Astrocyte (in vitro differentiated cells and primary cell): ENCODE measurements at places on chromosomes 4 and X.

DNA sequence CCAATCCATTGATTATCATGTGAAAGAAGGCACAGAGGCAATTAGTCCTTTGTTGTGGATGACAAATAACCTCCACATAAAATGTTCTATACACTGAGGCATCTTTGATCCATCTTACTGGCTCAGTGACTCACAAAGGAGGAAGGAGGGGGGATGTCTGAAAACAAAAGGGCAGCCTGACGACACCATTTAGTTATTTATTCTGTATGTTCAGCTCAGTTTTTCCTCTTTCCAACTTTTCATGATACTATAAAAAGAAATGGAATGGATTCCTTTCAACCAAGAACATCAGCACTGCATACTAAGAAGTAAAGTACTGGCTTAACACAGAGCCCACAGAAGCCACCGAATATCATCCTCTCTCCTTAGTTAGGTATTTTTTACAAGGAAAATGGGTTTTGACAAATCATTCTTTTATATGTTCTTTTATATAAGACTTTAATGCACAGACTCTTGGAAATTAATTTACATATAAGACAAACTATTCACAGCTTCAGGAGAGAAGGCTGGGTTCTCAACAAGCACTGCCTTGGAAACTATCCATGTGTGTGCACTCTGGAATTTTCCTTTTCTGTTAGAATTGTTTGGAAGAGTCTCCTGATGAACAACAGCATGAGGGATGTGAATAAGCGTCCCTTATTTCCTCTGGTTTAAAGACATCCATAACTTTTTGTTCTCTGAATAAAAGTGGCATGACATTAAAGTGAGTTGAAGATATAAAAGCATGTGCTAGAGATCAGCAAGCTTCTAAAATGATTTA lies 135.6 kb downstream of the TSPAN5 start:
- peak; percentile 97 for DNase-seq

DNA sequence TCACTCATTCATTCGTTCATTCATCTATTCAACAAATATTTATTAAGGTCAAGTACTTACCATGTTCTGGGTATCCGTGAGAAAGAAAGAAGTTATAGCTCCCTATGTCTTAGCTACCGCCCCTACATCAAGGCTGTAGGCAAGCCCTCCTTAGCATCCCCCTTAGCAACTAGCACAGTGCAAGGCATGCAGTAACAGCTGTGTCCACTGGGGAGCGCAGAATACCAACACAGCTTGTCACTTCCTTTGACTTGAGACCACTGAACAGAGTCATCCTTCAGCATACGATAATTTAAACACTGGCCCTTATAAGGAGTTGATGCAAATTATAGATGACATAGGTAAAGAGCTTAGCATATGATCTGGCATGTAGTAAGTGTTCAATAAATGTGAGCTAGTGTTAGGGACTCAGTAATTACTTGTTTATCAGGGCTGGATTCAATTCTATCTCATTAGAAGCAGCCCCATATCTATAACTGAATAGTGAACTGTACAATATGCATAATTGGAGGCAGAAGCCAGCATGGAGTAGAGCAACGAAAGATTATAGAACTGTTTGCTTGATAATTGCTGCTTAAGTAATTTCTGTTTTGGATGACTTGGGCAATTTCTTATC lies 8.7 kb downstream of the KIAA1210 start:
- peak; percentile 17 for DNase-seq

DNA sequence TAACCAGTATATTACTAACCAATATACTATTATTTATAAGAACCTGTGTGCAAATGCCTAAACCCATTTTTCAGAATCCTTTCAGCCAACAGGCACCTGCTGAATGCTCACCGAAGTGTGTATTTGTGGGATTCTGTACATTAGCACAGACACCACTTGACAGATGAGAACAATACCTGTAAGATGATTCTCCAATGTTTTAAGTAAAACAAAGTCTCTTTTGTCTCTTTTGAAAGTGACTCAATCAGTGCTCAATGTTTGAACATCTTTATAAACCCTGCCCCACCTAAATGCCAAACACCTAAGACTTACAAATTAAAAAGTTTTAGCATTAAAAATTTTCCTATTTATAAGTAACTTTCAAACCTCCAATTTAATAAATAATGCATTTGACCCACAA lies 763 bp downstream of the ASB9 start:
- DNase-seq = no peak

- no peak for DNase-seq
Measured at GRCh38 chr4:145698507-145698906, 18.6 kb downstream of the C4orf51 start.

DNA sequence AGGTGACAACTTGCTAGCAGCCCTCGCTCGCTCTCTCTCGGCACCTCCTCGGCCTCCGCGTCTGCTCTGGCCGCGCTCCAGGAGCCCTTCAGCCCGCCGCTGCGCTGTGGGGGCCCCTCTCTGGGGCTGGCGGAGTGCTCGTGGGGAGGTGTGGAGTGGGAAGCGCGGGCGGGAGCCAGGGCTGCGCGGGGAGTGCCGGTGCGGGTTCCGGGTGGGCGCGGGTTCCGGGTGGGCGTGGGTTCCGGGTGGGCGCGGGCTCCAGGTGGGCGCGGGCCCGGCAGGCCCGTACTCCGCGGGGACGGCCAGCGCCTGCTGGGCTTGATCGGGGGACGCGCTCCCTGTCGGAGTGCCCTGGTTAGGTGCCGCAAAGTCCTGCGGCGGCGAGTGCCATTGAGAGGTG lies 384.3 kb downstream of the GPM6A start:
- no peak for DNase-seq

- DNase-seq = peak; percentile 53
Measured at GRCh38 chr4:55255179-55255578, 90.9 kb upstream of the SRD5A3 start.

DNA sequence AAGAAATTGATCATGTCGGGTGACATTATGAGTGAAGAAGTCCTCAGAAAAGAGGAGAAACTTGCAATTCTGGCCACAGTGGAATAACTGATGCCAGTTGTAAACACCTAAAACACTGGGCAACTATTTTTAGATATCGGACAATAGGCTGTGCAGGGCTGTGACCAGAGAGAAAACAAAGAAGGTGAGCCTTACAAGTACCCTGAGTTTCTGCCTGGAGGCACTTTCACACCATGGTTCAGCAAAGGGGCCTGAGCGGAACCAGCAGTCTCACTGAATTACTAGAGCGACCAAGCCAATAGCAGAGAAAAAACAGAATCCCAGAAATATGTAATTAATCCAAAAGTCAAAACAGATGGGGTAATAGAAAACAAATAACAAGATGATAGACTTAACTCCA lies 11.2 kb downstream of the IRAK1 start:
- no peak for DNase-seq

GRCh38 chrX:39201305-39201990 lies 400.2 kb downstream of the MID1IP1 start:
- DNase-seq = peak; percentile 87

DNA sequence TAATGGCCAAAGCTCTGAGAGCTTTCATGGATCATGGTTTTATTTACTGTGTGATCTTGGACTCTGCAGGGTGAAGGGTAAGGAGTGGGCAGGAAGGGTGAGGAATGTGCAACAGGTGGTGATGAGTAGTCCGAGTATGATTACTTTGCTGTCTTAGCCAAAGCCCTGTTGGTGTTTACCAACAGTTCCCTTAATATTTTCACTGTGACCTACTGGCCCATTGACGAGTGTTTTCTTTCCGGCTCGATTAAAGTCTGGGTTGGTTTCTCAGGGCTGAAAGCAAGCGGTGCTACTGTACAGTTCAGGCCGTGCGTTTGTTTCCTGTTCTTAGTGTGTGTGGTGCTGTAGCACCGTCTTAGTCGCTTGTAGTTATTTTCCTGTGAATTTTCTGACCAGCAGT lies 2.6 kb downstream of the ARHGAP24 start:
- no peak for DNase-seq

- DNase-seq = no peak
Measured at GRCh38 chr4:1192493-1193205, 20.3 kb upstream of the SPON2 start.

DNA sequence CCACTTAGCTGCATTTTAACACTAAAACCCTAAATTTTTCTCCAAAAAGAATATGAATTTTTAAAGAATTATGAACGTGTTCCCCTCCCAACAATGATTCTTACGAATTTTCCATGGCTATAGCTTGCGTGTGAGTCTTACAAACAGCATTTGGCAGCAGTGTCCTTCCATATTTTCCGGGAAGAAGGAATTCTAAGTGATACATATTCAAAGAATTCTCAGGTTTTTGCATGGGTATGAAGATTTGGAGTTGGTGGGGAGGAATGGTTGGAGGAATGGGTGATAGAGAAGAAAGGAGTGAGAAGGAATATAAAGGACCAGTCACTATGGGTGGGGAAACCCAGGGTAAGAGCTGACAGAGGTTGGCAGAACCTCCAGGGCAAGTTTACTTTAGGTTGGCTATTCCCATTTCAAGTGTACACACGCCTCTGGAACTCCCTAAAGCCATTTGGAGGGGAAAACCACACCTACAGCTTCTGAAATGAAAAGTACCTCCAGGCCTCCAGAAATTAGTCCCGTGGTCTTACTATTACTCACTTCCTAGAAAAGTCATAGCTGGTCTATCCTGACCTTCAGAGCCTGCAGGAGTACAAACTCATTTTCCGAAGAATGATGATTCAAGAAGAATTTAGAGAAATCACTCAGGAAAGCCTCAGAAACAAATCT lies 420.8 kb upstream of the DIPK2B start:
- peak; percentile 77 for DNase-seq

GRCh38 chr4:55175779-55176231 lies 50.4 kb upstream of the KDR start:
- DNase-seq = peak; percentile 79

DNA sequence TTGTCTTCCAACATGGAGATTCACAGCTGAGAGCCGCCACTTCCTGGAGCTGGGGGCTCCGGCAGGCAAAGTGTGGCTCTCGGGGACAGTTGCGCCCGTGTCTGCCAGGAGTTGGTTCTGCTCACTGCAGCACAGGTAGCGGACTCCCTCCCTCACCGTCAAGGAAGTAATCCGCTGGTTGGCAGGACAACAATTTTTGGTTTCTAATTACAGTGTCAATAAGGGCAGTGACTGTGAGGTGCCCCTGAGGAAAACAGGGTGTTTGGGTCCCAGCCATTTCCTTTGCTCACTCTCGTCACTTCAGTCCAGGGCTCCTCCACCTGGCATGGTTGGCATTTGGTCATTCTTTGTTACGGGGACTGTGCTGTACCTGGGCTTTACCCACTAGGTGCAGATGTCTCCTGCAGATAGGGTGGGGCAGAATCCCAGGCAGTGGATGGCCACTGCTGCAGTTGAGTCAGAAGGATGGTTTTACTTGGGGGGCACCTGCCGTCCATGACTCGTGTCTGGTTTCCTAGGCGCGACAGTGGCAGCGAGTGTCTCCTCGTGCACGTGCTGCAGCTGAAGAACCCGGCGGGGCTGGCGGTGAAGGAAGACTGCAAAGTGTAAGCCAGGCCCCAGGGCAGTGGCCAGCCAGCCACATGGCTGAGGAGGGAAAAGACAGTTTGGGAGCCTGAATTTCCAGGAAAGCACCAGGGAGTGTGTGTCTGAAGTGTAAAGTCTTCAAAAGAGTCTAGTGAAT lies 32.1 kb upstream of the CLCN4 start:
- no peak for DNase-seq

DNA sequence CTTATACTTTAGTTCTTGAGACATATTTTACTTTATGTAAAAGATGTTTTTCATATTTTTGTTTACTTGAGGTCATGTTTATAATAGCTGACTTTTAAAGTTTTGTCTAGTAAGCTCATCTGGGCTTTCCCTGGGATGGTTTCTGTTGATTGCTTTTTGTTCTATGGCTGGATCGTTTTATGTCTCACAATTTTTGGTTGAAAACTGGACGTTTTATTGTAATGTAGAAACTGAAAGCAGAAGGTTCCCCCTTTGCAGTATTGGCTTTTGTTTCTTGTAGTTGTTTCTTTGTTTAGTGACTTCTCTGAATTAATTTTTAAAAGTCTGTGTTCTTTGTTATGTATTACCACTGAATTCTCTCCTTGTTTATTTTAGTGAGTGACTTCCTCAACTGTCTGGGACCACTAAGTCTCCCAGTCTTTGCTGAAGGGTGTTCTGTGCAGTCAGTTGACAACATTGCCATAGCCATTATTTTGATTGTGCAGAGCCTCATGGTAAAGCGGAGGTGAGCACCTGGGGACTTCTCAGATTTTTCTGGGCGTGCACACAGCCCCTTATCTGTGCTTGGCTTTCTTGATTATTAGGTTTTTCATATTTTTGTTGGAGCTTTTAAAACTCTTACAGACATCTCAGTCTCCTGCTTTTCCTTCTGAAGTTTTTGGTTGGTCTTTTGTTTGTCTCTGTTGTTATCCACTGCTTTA lies 31.0 kb downstream of the KDM6A start:
- DNase-seq = no peak

- DNase-seq = peak; percentile 75
Measured at GRCh38 chr4:98261405-98262291, 464 bp downstream of the RAP1GDS1 start.

DNA sequence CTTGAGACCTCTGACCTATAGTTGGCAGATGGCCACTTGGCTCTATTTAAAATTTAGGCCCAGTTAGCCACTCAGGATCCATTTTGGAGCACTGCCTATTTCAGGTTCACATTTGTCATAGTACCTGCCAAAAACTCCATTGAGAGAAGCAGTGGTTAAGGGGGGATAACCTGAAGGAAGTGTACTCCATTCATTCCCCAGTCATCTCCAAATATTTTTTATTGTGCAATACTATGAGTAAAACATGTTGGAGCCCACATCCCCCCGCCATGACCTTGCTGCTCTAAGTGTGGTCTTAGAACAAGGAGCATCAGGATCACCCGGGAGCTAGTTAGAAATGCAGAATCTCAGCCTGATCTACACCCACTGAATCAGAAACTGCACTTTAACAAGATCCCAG lies 21.1 kb downstream of the PLP1 start:
- peak; percentile 4 for DNase-seq

DNA sequence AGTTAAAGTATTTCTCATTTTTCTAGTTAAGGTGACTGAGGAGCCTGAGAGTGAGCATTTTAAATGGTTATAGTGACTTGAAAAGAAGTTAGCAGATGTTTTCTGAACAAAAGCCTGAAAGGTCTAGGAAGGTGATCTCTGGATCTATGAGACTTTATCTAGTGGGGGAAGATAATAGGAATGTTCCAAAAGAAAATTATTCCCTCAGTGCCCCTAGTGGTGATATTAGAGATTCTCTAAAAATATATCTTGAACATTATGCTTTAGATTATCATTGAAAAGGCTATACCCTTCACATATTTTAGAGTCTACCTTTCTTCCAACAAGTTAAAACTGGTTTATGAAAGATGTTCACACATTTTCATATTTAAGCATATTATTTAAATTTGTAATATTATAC lies 69.0 kb upstream of the SPANXN1 start:
- no peak for DNase-seq

- DNase-seq = no peak
Measured at GRCh38 chr4:76974150-76974549, 24.6 kb downstream of the SEPTIN11 start.

- peak; percentile 75 for DNase-seq
Measured at GRCh38 chr4:28772066-28772465, 1911.4 kb downstream of the STIM2 start.

GRCh38 chrX:26442340-26442739 lies 226.4 kb downstream of the MAGEB5 start:
- DNase-seq = no peak

DNA sequence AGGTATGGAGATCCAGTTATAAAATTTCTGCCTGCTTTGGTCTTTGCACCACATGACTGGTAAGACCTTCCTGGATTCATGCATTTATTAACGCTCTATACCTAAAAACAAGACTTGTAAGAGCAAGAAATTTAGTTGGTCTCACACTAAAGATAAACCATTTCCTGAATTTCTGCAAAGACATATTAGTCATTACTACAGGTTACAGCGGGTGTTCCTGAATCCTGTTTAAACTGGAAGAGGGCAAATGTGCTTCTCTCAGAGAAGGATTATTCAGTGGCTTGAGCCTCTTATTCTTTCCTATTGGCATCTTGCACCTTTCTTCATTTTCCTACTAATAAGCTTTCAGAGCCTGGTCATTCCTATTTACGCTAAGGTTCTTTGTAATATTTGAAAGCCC lies 397.6 kb upstream of the TENM3 start:
- peak; percentile 14 for DNase-seq
